ENCODE measurements at places on chromosomes 6 and 20. TPM values are rescaled to one million over a fixed set of nuclear protein-coding genes. Genes with fewer than 3 reads are reported as not detected.

The MOG gene
- not detected for polyA plus RNA-seq

The KHDRBS2 gene
- polyA plus RNA-seq: 7.5 TPM

The LY6G6D gene
- polyA plus RNA-seq: not detected

The FAM209B gene
- not detected for polyA plus RNA-seq

The BHLHE23 gene
- polyA plus RNA-seq: not detected

The DLK2 gene
- polyA plus RNA-seq: not detected

DNA sequence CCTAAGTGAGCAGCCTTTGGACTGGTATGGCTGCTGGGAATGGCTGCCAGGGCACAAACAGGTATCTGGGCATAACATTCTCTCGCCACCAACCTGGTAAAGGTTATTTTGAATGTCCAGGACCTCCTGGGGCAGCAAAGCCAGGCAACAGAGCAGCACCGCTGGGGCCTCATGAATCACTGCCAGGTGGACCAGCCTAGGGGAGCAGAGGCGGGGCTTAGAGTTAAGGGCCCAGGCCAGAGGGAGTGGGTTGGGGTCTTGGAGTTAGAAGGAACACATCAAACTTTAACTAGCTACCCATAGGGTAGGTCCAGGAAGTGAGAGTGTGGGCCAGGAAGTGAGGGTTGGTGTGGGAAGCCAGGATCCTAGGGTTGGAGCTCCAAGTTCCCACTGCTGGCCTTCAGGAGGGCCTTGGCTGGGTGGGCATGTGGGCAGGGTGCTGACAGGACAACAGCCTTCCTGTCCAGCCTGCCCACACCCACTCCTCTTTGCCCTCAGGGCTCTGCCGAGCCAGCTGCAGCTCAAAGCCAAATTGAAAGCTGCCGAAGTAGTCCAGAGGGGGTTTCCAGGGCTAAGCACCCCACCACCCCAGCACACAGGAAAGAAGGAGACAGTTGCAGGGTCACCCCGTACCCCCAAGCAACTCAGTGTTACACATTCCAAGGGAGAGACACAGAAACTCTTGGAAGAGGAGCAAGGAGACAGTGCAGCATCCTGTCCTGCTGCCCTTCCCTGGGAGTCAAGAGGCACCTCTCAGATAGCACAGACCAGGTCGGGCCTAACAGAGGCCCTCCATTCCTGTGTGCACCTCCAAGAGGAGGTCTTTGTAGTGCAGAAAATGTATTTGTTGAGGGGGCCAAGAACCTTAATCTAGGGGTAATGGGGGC is 2.6 kb downstream of the NFKBIE start:
- peak overlapping the region; percentile 100 for H3K27ac ChIP-seq
- no peak for DNase-seq
- peaks cover 84% of the 10 kb centered on the region for H3K4me1 ChIP-seq
- H3K27me3 ChIP-seq: no peaks in the 10 kb centered on the region
- peak overlapping the region; percentile 99 for H3K4me3 ChIP-seq
- peaks cover 30% of the 10 kb centered on the region for H3K36me3 ChIP-seq

- no peaks in the 10 kb centered on the region for H3K27me3 ChIP-seq
- no peak overlapping the region for H3K27ac ChIP-seq
- no peaks in the 10 kb centered on the region for H3K36me3 ChIP-seq
- no peak for DNase-seq
- no peak overlapping the region for H3K4me3 ChIP-seq
Measured at GRCh38 chr20:35854713-35855348, 83.0 kb downstream of the PHF20 start.

GRCh38 chr20:47927944-47928343 is 142.7 kb upstream of the SULF2 start:
- H3K36me3 ChIP-seq: peaks cover 2% of the 10 kb centered on the region
- H3K27me3 ChIP-seq: peaks cover 16% of the 10 kb centered on the region
- H3K4me1 ChIP-seq: no peaks in the 10 kb centered on the region
- H3K27ac ChIP-seq: no peak overlapping the region
- no peak overlapping the region for H3K4me3 ChIP-seq

DNA sequence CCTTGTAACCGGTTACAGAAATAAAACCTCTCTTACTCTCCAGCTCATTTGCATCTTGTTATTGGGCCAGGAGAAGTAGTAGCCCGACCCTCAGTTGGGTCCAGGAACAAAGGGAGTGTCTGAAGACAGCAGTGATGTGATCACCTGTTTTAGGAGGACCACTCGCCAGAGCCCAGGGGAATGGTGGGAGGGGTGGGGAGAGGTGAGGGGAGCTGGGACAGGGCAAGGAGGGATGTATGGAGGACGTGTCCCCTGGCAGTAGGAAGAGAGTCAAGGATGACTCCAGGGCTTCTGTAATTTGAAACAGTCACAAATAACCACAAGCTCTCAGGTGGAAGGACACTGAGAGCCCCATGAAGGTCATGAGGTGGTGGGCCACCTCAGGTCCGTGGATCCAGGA is 1.4 kb upstream of the PCMTD2 start:
- H3K36me3 ChIP-seq: no peaks in the 10 kb centered on the region
- H3K4me3 ChIP-seq: peak overlapping the region; percentile 86
- H3K27me3 ChIP-seq: peaks cover 14% of the 10 kb centered on the region
- peak overlapping the region; percentile 44 for H3K27ac ChIP-seq
- H3K4me1 ChIP-seq: peaks cover 43% of the 10 kb centered on the region
- no peak for DNase-seq

- H3K36me3 ChIP-seq: no peaks in the 10 kb centered on the region
- peaks cover 3% of the 10 kb centered on the region for H3K4me1 ChIP-seq
- no peak overlapping the region for H3K4me3 ChIP-seq
- no peak for DNase-seq
- no peak overlapping the region for H3K27ac ChIP-seq
Measured at GRCh38 chr6:90859056-90859455, 272.2 kb upstream of the MAP3K7 start.

DNA sequence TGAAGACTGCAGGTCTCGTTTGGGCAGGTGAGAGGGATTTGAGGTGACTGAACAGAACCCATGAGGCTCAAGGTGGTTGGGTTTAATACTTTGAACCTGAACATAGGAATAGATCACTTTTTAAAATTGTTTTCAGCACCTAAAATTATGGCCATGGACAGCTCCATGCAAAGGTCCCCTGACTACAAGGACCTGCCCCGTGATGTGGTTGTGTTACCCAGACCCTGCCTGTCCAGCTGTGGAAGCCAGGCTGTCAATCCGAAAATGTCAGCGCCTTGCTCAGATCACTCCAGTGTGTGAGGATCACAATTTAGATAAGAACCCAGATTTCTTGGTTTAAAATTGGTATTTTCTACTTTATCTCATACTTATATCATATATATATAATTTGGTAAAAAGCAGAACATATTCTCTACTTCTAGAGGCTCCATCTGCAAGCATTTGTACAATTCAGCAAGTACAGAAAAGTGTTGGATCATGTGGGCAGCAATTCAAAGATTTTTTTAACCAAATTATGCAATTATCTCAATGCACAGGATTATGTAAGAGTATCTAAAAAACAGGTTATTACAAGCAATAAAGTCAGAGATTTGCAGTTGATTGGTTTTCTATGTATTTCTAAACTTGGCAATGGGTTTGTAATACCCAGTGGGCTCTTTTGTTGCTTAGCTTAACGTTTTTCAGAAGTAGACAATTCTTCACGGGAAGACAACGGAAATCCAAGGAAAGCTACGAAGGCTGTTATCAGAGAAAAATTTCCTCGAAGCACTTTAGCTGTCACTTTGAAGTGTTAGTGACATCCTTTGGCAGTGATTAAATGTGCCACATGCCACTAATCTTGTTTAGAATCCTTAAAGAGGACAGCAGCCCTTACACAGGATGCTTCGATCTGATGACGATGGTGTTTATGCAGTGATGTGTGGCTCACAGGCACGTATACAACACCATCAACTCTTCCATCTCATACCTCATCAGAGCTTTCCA is 24.1 kb upstream of the RPS6KA2 start:
- H3K36me3 ChIP-seq: no peaks in the 10 kb centered on the region
- no peak overlapping the region for H3K27ac ChIP-seq
- H3K4me3 ChIP-seq: no peak overlapping the region
- no peaks in the 10 kb centered on the region for H3K4me1 ChIP-seq

DNA sequence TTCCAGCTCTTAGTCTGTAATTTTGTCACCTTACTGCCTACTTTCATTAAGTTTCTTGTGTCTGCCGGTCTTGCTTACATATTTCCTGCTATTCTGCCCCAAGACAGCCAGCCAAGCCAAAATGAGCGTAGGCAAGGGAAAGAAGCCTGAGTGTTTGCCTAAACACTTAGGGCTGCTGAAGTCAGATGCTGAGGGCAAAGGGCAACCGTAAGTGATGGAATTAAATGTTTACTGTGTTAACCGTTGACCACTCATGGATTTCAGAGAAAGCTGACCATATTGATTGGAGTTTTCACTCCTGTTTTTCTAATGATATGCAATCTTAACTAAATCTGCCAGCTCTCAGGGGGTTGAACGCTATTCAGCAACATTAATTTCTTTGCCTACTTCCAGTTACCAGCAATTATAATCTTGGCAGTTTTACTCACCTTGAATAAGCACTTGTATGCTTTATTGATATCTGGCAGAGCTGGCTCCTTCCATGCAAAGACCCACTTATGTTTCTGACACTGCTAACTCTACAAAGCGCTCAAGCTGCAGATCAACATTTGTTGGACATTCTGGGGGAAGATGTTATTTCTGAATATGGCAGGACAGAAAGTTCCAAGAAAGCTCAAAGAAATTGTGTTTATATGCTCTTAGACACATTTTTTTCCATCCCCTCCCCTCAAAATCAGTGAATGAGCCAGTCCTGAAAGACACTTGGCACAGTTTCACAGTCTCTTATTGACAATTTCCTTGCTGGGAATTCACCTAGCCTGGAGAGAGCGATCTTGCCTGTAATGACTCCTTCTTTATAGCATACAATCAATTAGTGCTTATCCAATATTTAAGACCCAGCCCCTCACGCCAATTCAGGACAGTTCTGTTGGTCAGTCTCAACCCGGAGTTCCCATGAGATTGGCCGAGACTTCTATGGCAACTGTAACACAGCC is 183.8 kb downstream of the PLCB1 start:
- no peak for DNase-seq
- no peaks in the 10 kb centered on the region for H3K36me3 ChIP-seq
- peaks cover 3% of the 10 kb centered on the region for H3K27me3 ChIP-seq
- H3K27ac ChIP-seq: no peak overlapping the region
- peaks cover 1% of the 10 kb centered on the region for H3K4me1 ChIP-seq
- H3K4me3 ChIP-seq: no peak overlapping the region

- DNase-seq: peak; percentile 68
- H3K36me3 ChIP-seq: peaks cover 4% of the 10 kb centered on the region
- peak overlapping the region; percentile 87 for H3K27ac ChIP-seq
- H3K4me3 ChIP-seq: peak overlapping the region; percentile 72
- peaks cover 14% of the 10 kb centered on the region for H3K4me1 ChIP-seq
Measured at GRCh38 chr6:73471686-73472290, 10.3 kb downstream of the MTO1 start.

GRCh38 chr20:51353491-51353890 is 189.0 kb downstream of the NFATC2 start:
- H3K27me3 ChIP-seq: peaks cover 24% of the 10 kb centered on the region
- H3K4me1 ChIP-seq: no peaks in the 10 kb centered on the region
- H3K27ac ChIP-seq: no peak overlapping the region
- no peak for DNase-seq

GRCh38 chr20:19408971-19409370 is 196.5 kb downstream of the SLC24A3 start:
- H3K36me3 ChIP-seq: no peaks in the 10 kb centered on the region
- no peak overlapping the region for H3K4me3 ChIP-seq
- no peak for DNase-seq
- peaks cover 11% of the 10 kb centered on the region for H3K27me3 ChIP-seq
- no peak overlapping the region for H3K27ac ChIP-seq
- no peaks in the 10 kb centered on the region for H3K4me1 ChIP-seq

DNA sequence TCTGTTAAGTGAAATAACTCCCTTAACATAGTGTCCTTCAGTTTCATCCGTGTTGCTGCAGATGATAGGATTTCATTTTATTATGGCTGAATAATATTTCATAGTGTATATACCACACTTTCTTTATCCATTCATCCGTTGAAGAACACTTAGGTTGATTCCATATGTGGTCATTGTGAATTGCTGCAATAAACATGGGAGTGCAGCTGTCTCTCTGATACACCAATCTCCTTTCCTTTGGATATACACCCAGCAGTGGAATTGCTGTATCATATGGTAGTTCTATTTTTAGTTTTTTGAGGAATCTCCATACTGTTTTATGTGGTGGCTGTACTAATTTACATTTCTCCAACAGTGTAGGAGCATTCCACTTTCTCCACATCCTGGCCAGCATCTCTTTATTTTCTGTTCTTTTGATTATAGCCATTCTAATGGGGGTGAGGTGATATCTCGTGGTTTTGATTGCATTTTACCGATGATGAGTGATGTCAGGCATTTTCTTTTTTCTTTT is 193.2 kb downstream of the SLC16A10 start:
- no peak overlapping the region for H3K4me3 ChIP-seq
- peaks cover 60% of the 10 kb centered on the region for H3K36me3 ChIP-seq
- H3K4me1 ChIP-seq: peaks cover 28% of the 10 kb centered on the region
- no peaks in the 10 kb centered on the region for H3K27me3 ChIP-seq
- peak overlapping the region; percentile 51 for H3K27ac ChIP-seq

GRCh38 chr20:56974499-56975250 is 291.8 kb downstream of the BMP7 start:
- no peak for DNase-seq
- H3K27me3 ChIP-seq: peaks cover 67% of the 10 kb centered on the region
- H3K4me1 ChIP-seq: no peaks in the 10 kb centered on the region
- no peaks in the 10 kb centered on the region for H3K36me3 ChIP-seq
- H3K27ac ChIP-seq: no peak overlapping the region
- H3K4me3 ChIP-seq: no peak overlapping the region

DNA sequence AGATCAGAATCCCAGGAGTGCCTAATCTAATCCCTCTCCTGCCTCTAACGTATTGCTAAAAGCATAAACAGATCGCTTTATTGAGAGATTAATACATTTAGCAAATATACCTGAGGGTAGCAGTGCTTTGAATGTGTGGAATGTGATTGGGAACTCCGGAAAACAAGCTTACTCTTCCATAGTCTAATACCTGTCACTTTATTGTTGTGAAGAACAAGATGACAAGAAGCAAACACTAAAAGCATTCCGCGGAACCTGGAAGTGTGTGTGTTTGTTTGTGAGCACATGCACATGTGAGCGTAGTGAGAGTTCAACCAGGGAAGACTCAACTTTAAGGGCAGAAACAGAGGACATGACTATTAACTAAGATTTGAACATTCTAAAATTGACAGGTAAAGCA is 265.0 kb upstream of the GJE1 start:
- no peaks in the 10 kb centered on the region for H3K36me3 ChIP-seq
- H3K27ac ChIP-seq: no peak overlapping the region
- no peak overlapping the region for H3K4me3 ChIP-seq
- no peaks in the 10 kb centered on the region for H3K4me1 ChIP-seq

GRCh38 chr20:57871237-57871632 is 161.4 kb upstream of the PMEPA1 start:
- peaks cover 6% of the 10 kb centered on the region for H3K4me1 ChIP-seq
- peaks cover 12% of the 10 kb centered on the region for H3K27me3 ChIP-seq
- no peaks in the 10 kb centered on the region for H3K36me3 ChIP-seq
- DNase-seq: no peak

- H3K27me3 ChIP-seq: peaks cover 58% of the 10 kb centered on the region
- peaks cover 53% of the 10 kb centered on the region for H3K4me1 ChIP-seq
- no peak overlapping the region for H3K27ac ChIP-seq
- no peak for DNase-seq
Measured at GRCh38 chr20:1866834-1867233, 28.4 kb upstream of the SIRPA start.

- no peaks in the 10 kb centered on the region for H3K4me1 ChIP-seq
- no peaks in the 10 kb centered on the region for H3K27me3 ChIP-seq
- DNase-seq: no peak
- no peaks in the 10 kb centered on the region for H3K36me3 ChIP-seq
- H3K4me3 ChIP-seq: no peak overlapping the region
Measured at GRCh38 chr6:135782546-135782945, 69.0 kb upstream of the PDE7B start.

GRCh38 chr6:87675004-87675681 is 26.9 kb downstream of the AKIRIN2 start:
- H3K36me3 ChIP-seq: peaks cover 24% of the 10 kb centered on the region
- no peak for DNase-seq
- H3K4me1 ChIP-seq: peaks cover 16% of the 10 kb centered on the region
- H3K27ac ChIP-seq: no peak overlapping the region
